ENCODE measurements at places on chromosomes 1 and 21.

DNA sequence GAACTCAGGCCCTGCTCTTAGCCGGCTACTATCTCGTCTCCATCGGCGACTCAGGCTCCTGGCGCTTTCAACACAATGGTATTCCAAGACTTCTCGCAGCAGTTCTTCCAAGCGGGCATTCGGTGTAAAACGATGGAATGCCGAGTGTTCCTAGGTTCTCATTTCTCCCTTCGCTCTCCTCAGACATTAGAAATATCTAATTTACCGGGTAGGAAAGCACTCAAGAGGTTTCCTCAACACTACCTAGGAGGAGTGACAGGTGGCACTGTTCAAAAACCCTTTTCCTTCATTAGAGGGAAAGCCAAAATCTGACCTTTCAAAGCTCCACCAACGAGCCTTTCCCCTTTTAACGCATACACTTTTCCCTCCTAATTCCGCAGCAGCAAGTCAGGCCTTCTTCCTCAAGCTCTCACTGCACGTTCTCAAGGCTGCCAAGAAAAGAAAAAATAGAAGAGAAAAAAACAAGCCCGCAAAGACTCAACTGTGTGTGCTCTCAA lies 601 bp downstream of the UBE2G2 start:
- DNase-seq: no peak

DNA sequence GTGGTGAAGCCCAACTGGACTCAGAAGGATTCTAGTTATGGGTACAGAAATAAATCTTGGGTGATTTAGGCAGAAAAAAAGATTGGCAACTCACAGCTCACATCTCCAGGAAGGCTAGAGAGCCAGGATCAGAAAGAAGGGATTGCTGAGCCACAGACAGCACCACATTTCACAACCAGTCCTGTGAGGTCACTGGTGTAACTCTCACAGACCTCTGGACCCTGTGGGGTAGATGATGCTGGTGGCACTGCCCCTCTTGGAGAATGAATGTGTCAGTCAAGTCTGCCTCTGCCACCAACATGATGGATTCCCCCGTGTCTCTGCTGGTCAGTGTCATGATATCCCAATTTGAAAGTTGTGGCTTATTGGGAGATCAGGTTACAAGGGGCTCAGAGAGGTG lies 70.9 kb upstream of the HMCN1 start:
- no peak for DNase-seq

DNA sequence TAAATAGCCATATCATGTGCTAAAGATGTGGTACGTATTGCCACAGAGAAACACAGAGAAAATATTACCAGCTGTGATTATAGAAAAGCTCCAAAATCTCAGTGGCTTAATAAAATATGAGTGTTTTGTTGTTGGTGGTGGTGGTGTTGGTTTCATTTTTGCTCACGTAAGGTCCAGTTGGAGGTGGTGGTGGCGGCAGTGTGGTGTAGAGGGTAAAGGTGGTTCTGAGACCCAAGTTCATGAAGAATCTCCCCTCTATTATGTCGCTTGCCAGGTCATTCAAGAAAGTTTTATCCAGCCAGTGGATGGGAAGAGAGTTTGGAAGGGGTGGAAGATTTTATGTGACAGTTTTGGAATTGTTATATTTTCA lies 217.6 kb upstream of the SAMSN1 start:
- no peak for DNase-seq

DNA sequence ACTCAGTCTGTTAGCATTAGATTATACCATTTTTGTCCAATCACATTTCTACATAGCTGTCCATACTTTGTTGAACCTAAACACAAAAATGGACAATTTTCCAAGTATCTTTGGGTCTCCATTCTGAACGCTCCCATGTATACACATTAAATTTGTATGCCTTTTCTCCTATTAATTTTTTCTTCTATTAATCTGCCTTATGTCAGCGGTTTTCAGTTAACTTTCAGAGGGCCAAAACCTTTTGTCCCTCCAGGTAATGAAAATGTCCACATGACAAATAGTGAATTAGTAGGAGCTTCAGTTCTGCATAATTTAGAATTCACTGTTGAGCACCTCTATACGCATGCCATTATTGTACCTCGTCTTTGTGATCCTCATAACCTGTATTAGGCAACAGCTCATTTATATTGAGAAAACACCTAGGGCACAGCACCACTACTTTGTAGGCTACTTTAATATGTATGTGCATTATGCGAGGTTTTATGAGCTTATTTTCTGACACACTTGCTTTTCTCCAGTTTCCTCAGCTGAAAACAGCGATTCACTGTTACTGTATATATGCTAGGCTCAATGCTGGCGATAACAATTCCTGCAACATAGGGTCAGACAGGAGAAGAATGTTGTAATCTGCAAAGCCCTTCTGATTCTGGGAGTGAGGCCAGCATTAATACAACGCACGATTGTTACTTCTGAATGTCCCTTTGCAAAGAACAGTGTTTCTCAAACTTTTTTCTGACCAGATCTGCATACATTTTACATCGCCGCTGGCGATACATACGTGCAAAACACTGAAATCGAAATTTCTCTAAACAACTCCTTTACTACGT lies 1.1 kb upstream of the ABCD3 start:
- DNase-seq: no peak

All from GM12878 (cell line).